ENCODE measurements at places on chromosomes 3 and 15.

GRCh38 chr15:99502661-99503060, 63.1 kb upstream of the MEF2A start:
- no peak for DNase-seq

- DNase-seq: no peak
Measured at GRCh38 chr3:48433472-48434118, 3.7 kb upstream of the PLXNB1 start.

GRCh38 chr15:77186594-77187011, 115.7 kb upstream of the TSPAN3 start:
- DNase-seq: no peak

DNA sequence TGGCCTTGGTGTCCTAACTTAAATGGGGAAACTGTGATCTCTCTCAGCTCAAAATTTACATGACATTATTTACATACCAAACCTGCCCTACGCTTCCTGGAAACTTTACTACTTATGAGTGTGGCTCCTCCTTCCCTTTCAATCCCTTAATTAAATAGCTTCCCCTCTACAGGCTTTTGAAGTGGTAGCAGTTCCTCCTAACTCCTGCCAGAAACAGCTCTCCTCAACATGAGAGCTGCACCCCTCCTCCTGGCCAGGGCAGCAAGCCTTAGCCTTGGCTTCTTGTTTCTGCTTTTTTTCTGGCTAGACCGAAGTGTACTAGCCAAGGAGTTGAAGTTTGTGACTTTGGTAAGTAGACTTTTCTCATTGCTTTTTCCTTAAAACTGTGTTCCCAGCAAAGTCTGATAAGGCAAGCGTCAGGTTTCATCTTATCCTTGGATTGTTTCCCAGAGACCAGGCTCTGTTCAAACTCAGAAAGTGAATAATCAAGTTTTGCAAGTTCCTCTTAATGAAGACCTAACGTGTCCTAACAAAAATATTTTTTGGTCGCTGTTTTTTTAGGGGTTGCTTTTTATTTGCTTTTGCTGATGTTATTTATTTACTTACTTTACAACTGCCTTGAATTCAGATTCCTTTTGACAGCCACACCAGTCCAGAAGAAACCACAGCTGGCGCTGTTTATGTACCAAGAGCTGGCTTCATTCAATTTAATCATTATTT, at the start of gene ACP3:
Gene ACP3 (plus strand): TSS at position 179 of the 720 bp plus-strand sequence. CDS start 50 bp downstream, at position 229.
- peak; percentile 82 for DNase-seq

DNA sequence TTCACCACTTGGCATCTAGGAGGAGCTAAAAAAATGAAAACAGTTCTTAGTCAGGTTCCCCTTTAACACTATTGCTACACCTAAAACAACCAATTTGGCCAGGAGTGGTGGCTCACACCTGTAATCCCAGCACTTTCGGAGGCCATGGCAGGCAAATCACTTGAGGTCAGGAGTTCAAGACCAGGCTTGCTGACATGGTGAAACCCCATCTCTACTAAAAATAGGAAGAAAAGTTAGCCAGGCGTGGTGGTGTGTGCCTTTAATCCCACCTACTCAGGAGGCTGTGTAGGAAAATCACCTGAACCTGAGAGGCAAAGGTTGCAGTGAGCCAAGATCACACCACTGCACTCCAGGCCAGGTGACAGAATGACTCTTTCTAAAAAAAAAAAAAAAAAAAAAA, 124.1 kb downstream of the DGKG start:
- DNase-seq: no peak

GRCh38 chr15:43144512-43144911, 11.1 kb downstream of the TMEM62 start:
- peak; percentile 25 for DNase-seq

GRCh38 chr3:46112984-46113383, 85.7 kb upstream of the XCR1 start:
- no peak for DNase-seq

- DNase-seq: no peak
Measured at GRCh38 chr15:88144921-88145653, 111.5 kb downstream of the NTRK3 start.

DNA sequence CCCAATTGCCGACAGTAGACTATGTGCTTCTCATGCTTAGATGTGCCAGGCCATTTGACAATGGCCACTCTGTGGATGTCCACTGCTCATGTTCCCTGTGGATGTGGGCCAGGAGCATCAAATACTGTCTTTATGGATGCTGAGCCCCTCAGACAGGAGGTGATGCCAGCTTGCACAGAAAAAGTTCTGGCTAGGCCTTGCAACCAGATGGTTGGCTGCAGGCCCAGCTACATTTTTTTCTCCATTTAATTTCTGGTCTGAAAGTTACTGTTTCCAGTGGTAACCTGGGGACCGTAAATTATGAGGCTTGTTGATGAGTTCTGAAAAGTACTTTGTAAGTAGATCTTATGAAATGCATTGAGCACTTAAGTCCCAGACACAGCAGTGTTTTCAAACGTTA, 228.5 kb downstream of the CHL1 start:
- DNase-seq: no peak

DNA sequence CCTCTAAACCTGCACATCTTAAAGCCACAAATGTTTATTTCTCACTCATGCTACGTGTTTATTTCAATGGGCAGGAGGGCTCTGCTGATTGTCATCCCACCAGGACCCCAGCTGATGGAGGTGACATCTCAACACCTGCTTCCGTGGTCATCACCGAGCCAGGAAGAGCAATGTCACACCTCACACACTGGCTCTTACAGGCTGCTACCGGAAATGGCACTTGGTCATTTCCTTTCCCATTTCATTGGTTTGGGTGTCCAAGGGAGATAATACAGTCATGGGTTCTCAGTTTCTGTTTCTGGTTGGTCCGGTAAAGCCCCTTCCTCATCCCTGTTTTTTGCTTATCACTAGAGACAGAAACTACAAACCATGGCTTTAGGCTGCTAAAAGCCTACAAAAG, 41.9 kb downstream of the ABHD2 start:
- DNase-seq: peak; percentile 69

DNA sequence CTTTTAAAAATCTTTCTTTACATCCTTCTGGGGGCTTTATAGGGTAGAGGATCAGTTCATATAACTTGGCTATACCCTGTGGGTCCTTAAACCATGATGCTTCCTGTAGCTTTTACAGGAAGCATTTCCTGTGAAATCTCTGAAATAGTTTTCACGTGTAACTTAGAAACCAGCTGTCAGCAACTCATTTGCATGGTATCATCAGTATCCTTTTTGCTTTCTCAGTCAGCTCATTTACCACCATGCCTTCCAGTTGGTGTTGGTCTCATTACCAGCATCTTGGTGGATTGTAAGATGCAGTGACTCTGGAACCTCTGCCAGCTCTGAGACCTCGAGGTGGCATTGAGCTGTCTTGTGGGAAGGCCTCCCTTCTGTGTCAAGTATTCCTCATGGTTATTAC, 96.7 kb upstream of the MYZAP start:
- no peak for DNase-seq

GRCh38 chr3:153397794-153398193, 235.8 kb downstream of the RAP2B start:
- DNase-seq: peak; percentile 10

- no peak for DNase-seq
Measured at GRCh38 chr3:4655145-4656045, 162.2 kb downstream of the ITPR1 start.

DNA sequence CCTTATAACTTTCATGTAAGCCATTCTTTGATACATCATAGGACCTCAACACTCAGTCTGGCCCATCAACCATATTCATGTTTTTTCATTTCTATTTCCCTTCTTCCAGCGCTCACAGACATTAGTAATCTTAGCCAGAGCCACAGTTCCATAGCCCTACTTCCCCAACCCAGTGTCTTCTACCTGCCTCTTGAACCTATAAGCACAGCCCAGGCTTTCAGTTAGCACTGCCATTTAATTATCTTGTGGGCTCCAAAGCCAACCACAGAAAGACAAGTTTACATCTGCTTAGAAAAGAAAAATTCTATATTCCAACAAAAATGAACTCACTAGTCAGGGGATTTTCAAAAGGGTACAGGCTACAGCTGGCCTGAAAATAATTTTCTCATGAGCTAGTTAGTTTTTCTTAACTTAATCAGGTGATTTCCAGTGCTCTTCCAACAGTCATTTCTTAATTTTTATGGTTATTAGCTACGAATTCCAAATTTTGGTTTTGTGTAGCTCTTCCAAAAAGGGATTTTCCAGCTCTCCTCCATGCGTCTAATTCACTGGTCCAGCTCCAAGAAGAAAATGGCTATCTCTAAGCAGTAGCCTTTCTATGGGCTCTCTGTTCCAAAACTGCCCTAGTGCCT, 13.7 kb downstream of the CD200 start:
- DNase-seq: no peak

DNA sequence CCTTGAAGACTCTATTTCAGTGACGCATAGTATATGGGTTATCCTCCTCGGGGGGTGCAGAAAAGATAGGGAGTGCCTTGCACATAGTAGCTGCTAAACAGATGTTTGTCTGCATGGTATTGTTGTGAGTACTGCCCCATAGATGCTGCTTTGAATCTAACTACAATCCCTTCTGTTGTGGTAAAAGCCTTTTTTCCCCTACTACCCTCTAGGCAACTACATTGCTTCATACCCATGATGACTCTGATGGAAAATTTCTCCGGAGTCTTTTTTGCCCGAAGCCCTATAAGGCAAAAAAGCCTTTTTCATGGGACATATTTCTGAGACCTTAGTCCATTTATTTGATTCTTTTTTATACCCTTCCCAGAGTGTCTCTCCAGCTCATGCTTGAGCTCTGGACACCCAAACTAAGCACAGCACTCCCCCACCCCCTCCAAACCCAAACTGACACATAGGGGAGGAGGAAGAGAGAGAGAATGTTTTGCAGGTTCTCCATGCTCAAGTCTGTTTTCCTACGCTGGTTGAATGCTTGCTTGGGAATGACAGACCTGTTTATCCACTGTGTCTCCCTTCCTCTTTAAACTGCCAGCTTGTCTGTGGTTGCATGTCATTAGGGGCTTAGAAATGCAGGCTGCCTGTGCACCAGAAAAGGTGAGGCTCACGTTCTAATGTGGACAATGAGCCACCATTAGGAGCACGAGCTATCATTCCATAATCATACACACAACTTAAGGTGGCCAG, 52.9 kb downstream of the LRTM1 start:
- DNase-seq: no peak

DNA sequence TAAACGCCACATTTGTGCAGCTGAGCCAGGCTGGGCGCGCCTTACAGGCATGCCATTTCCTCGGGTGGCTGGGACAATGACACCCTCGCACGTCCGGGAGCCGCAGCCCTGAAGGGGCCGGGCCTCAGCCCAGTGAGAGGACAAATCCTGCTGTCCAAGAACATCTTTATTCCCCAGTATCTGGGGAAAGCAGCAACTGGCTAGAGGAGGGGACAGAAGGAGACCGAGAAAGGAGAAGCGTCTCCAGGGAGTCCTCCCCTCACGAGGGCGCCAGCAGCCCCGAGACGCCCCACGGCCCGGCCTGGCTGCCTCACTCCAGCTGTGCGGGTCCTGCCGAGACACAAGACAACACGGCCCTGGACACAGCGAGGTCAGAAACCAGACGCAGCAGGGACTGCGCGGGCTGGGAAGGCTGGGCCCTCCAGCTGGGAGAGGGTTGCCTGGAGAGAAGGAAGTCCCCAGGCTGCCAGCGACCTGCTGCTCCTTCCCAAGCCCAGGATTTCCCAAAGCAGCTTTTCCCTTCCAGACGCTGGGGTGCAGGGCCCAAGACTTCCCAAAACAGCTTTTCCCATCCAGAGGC, 130.2 kb downstream of the CHSY1 start:
- peak; percentile 79 for DNase-seq

GRCh38 chr3:195183071-195183776, 87.7 kb downstream of the XXYLT1 start:
- no peak for DNase-seq

- DNase-seq: peak; percentile 41
Measured at GRCh38 chr3:56825567-56826438, 24.1 kb upstream of the ARHGEF3 start.

GRCh38 chr3:127655641-127656040, 17.1 kb upstream of the ABTB1 start:
- peak; percentile 41 for DNase-seq

- no peak for DNase-seq
Measured at GRCh38 chr3:156776031-156776430, 50.1 kb upstream of the LEKR1 start.

DNA sequence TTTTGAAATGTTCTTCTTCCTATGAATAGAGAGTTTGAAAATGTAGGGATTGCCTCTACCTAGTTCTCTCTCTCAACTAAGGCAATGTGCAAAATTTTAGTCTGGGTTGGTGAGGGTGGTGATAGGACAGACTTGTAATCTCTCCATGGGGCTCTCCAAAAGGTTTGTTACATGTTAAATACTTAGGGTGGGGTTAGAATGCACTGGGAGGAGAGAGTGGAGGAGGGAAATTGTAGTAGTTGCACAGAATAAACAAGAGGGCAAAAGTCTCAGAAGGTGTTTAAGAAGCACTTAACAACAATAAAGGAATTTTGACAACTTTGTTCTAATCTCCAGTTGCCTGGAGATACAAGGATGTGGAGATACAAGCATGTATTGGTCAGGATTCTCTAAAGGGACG, 230.4 kb downstream of the NECTIN3 start:
- no peak for DNase-seq

DNA sequence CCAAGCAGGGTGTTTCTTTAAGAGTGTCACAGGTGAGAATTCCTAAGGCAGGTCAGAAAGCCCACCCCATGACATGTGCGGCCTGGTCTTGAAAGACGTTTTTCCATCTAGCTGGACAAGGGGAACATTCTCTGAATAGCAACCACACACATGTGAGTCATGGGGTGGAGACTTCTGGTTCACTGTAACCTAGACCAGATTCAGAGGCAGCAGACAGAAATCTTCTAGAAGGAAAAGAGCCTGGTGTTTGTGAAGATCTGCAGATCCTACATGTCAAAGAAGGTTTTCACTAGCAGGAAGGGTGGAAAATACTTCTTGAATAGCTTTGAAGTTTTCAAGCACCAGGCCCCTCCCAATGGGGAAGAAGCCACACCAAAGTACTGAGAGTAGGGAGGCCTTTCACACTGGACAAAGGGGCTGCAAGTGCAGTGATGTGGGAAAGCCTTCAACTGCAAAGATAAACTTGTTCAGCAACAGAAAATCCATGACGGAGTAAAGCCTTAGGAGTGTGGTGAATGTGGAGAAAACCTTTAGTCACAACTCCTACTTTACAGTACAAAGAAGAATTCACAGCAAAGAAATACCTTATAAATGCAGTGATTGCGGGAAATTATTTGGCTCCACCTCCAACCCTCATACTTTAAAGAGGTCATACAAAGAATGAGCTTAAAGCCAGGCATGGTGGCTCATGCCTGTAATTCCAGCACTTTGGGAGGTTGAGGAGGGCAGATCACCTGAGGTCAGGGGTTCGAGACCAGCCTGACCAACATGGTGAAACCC, 17.6 kb downstream of the ADAM10 start:
- DNase-seq: peak; percentile 68

Measured in suppressor macrophage treated with lipopolysaccharide for 4 hours (primary cell).